Activated T-helper 1 cell treated with anti-CD3 and anti-CD28 coated beads, Interleukin-2, amount 50 U/mL, for 16 hours (primary cell): ENCODE measurements at places on chromosomes 7 and 10.

GRCh38 chr10:91034042-91034441 lies 113.2 kb upstream of the ANKRD1 start:
- no peak for DNase-seq

DNA sequence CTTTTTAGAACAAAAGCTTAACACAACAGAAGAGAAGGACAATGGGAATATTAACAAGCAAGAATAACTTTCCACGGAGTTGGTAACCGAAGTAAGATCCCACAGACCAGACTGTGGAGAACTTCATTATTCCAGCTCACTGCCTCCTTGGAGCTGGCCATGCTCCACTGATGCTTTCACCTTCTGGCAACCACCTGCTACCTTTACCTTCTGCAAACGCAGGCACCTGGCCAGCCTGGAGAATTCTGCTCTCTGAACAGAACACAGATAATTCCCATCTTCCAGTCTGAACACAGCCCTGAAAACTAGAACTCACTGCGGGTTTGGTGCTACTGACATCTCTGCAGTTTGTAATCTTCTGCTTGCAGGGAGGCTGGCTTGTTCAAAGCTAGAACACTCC lies 66.5 kb downstream of the JAZF1 start:
- no peak for DNase-seq

DNA sequence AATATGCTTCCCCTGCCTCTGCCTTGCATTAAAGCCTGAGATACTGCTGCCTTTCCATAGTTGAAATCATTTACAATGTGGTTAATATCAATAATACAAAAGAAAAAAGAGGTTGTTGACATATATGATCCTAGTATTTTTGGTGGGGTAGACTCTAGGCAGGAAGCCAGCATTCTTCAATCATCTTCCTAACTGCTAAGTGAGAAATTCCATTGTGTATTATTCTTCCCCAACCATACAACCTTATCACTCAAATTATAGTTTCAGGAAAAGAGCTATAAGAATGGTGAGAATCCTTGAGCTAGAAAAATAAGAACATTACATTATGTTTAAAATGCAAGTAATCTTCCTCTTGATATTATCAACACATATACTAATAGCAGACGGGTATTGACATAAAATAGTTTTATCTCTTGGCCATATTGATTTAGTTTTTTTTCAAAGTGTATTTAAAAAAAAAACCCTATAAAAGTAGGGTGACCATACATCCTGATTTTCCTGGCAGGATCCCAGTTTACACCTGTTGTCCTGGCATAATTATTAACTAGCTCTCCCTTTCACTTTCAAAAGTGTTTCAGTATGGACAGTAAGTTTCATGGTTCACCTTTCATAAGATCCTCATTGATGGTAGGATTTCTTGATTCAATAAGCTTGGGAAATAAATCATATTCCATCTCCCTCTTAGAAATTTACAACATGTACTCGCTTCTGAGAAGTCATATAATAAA lies 33.4 kb upstream of the WASL start:
- no peak for DNase-seq

DNA sequence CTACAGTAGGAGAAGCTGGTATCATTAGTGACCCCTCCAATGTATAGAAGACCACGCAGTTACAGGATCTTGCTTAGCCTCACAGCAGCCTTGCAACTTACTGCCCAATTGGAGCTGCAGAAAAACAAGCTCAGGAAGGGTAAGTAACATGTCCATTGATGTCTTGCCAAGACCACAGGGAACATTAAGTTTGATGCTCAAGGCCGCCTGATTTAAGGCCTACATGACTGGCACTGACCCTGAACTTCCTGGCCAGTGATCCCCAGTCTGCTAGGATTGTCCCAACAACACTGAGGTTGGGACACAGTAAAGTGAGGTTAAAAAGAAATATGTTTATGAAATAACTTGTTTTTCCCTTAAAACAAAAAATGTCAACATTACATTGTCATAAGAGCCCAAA lies 6.8 kb upstream of the GDF2 start:
- DNase-seq: no peak

DNA sequence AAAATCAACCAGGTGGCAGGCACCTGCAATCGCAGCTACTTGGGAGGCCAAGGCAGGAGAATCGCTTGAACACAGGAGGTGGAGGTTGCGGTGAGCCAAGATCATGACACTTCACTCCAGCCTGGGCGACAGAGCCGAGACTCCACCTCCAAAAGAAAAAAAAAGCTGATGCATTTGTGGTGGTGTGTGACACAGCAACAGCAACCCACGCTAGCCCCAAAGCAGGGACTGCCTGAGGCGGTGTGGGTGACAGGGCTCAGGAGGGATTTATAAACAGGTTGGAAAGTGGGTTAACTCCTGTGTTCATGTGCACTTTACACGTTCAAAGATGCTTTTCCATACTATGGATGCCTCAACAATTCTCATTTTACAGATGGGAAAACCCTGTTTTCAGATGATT lies 395.9 kb upstream of the PODXL start:
- no peak for DNase-seq

GRCh38 chr7:15752377-15752776 lies 65.9 kb upstream of the MEOX2 start:
- no peak for DNase-seq

DNA sequence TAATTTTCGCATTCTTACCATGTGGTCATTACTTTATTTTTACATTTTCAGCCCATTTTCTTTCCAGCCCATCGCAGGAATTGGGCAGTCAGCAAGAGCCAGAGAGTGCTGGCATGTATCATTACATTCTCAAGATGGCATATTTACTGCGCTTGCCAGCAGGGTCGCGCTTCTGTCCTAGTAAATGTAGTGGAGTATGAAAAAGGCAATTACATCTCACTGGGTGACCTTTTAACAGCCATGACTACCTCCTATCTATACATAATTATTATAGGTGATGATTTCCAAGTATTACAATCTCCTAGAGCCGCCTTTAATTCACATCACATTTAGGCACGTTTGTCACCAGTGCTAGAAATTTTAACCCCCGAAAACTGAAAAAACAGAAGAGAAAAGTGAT lies 433.7 kb upstream of the MGMT start:
- DNase-seq: no peak

DNA sequence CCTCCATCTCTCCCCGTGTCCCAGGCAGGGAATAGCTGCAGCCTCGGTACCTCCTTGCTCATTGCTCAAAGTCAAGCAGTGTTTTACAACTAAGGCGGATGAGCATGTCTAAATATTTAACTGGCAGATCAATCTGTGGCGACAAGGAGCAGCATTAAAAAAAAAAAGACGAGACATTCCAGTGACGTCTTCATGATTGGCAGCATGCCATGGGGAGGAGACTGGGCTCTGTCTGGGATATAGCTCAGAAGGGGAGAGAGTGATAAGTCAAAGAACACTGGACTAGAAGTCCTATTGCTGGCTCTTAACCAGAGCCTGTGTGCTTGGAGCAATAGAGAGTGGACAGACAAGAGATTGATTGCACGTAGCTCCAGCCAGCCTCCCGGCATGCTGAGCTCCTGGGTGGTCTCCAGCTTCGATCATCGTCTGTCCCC lies 287.5 kb upstream of the PODXL start:
- no peak for DNase-seq

- DNase-seq: no peak
Observed at GRCh38 chr7:5666361-5666760, 115.1 kb downstream of the RNF216 start.

DNA sequence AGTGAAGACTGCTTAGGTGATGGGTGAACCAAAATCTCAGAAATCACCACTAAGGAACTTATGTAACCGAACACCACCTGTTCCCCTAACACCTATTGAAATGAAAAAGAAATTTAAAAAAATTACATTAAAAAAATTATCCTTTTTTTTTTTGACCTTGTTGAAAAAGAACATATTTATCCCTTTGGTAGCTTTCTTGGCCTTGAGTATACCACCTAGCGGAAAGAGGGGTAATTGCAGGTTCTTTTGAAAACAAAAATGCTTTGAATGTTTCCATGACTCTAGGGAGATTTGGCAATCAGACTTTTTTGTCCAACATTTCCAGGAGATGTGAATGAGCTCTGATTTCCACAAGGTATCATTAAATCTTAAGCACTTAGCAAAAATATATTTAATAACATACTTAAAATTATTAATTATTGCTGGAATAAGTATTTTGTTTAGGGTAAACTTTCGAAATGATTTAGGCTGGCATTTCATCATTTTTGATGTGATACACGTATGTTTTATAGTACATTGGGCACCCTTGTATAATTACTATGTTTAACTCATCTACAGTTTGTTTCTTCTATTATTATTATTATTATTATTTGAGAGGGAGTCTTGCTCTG lies 47.0 kb upstream of the ELMO1 start:
- no peak for DNase-seq

GRCh38 chr7:131882321-131882720 lies 325.9 kb upstream of the PODXL start:
- no peak for DNase-seq

DNA sequence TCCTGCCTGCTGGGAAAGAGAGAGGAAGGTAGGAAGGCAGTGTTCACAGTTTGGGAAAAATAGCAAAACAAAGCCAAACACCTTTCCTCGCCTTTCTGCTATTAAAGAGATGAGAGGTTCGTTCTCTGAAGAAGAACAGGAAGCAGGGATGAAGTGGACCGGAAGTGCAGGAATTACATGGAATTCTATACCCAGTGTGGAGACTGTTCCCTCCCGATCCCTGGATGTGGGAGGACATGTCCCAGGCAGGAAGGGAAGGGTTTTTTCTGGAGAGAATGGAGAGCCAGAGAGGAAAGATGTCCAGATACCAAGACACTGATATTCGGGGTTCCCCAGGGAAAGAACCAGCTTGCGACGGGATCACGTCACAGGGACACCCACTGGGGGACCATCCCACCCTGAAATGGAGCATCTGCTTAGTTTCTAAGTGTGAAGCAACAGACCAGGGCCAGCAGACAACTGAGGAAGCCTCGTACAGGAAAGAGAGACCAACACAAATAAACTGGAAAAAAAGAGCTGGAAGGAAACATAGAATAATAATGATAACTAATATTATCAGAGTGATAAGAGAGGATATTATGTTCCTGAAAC lies 187.6 kb downstream of the PRPF18 start:
- no peak for DNase-seq

DNA sequence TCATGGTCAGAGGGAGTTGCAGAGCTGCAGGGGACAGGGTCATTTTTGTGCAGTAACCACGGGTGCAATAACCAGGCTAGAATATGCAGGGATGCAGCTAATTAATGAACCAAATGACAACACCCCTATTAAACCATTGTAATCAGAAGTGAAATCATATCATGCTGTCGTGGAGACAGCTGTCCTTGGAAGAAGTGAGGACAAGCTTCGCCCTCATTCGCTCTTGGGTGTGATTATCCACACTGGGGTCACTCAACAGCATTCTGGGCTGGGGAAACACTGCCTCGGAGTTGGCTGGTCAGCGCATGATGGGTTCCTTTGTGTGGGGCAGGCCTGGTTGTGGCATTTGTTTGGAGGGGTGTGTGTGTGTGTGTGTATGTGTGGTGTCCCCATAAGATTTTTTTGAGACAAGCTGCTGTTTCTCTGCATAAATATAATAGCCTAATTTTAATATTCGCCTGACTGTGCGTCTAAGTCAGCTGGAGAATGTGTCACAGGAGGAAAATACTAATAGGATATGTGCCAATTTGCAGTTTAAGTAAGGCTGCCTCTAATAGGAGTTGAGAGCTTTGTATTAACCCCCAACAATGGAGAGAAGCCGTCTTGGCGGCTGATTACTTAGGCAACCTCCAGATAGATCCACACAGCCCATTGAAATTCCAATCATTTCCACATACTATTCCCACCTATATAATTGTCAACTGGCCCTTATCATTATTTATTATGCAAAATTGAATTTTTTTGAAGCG lies 149.4 kb downstream of the DNAJB6 start:
- DNase-seq: no peak

- no peak for DNase-seq
Observed at GRCh38 chr10:58513188-58514110, 777 bp downstream of the BICC1 start.

DNA sequence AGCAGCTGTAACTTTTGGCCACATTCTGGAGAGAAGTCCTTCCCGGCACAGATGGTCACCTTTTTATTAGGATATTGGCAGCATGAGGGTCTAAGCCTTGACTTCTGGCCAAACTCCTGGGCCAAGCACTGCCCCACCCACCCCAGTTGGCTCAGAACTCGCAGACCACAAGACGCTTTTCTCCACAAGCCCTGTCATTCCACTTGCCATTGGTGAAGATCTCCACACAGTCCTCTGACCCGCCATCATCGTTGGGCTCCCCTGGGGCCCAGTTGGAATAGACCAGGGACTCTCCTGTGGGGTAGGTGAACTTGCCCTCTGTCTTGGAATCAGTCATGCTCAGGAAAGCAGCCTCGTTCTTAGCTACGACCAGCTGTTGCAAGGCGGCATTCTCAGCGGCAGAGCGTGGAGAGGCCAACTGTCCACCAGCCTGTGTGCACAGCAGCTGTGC lies 11.2 kb downstream of the SFTPD start:
- no peak for DNase-seq

- DNase-seq: no peak
Observed at GRCh38 chr10:133182791-133183645, 23.0 kb downstream of the KNDC1 start.

- no peak for DNase-seq
Observed at GRCh38 chr10:77030974-77031373, 606.6 kb downstream of the KCNMA1 start.

DNA sequence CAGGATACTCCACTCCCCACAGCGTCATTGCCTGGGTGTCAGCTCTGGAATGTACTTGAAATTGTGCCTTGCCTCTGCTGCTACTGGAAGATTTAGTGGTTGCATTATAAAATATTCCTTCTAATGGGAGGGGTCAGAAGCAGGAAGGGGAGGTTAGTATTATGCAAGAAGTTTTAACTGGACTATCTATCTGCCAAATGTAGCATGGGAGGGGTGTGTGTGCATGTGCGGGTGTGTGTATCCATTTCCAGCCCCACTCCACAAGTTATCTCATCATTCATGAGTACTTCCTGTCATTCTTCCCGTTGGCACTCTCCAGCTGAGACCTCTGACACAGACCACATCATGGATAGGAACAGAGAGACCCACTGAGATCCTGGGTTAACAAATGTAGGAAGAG lies 13.4 kb downstream of the MBL2 start:
- no peak for DNase-seq

DNA sequence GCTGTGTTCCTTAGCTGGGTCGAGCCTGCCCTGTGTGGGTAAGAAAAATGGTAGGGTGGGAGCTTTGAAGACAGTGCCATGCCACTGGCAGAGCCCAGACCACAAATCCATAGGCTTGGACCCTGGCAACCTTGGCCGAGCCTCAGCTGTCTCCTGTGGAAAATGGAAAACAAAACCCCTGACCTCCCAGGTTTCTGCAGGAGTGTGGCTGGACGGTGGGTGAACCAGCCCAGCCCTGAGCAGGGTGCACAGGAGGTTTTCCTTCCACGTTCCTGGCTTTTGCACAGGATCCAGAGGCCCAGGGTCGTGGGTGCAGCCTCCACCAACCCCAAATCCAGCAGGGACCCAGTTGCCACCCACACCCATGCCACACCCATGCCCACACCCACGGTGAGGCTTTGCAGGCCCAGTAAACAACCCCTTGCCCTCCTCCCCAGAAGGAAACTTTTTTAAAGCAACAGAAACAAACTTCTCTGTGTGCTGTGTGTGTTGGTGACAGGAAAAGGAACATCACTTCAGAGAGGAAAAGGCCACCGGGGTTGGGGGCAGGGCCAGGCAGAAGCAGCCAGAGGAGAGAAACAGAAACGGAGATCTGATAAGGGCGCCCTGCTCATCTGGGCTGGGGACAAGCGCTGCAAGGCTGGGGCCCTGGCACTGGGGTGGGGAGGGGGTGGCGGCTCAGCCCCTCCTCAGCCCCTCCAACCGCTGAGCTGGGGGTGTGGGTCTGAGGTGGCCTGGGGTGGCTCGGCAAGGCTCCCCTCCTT lies 20.7 kb upstream of the ZMIZ1 start:
- no peak for DNase-seq

- DNase-seq: no peak
Observed at GRCh38 chr7:99305473-99306260, 20.0 kb upstream of the ARPC1A start.
